ENCODE measurements at places on chromosomes 3 and 15. TPM values are rescaled to one million over a fixed set of nuclear protein-coding genes. Genes with fewer than 3 reads are reported as not detected.

Gene CPNE9
- total RNA-seq: not detected

Gene TMEM108
- total RNA-seq: 1.1 TPM

Gene GOLGA8J
- total RNA-seq: 0.37 TPM

Gene DPH3
- total RNA-seq: 24.2 TPM

Gene PDCD6IP
- 102 TPM for total RNA-seq

Gene TMA7
- total RNA-seq: 94.8 TPM

Gene C2CD4A
- not detected for total RNA-seq

Gene TCF12
- 195 TPM for total RNA-seq

Gene ASB14
- 0.28 TPM for total RNA-seq

Gene THSD4
- total RNA-seq: 39.2 TPM

Gene PIK3CB
- total RNA-seq: 37.5 TPM

Gene IFT57
- total RNA-seq: 50.2 TPM

Gene SERINC4
- total RNA-seq: not detected

Gene EIF3J
- total RNA-seq: 38.5 TPM

Gene TTLL13
- total RNA-seq: not detected

Gene CD96
- 1.0 TPM for total RNA-seq

Gene UCN2
- not detected for total RNA-seq

Gene GOLGA8M
- 0.26 TPM for total RNA-seq

Gene GPR160
- total RNA-seq: 2.6 TPM

Gene WNT5A
- 96.5 TPM for total RNA-seq

Gene DAZL
- total RNA-seq: not detected

Gene HMG20A
- total RNA-seq: 43.5 TPM

Gene BUB1B
- total RNA-seq: 31.5 TPM

Gene CD86
- total RNA-seq: 2.4 TPM

Gene IL17RE
- total RNA-seq: 0.26 TPM

Gene ITGA11
- 41.8 TPM for total RNA-seq

Gene STXBP5L
- total RNA-seq: 0.41 TPM

Gene VGLL3
- 11.3 TPM for total RNA-seq

Data from uterus (tissue), 4 donors.